ENCODE measurements at places on chromosomes 7 and 10.

- H3K27ac ChIP-seq = no peak overlapping the region
- peaks cover 6% of the 10 kb centered on the region for H3K27me3 ChIP-seq
- H3K4me3 ChIP-seq = no peak overlapping the region
- H3K4me1 ChIP-seq = no peaks in the 10 kb centered on the region
Measured at GRCh38 chr7:148144827-148145226, 445.7 kb upstream of the C7orf33 start.

DNA sequence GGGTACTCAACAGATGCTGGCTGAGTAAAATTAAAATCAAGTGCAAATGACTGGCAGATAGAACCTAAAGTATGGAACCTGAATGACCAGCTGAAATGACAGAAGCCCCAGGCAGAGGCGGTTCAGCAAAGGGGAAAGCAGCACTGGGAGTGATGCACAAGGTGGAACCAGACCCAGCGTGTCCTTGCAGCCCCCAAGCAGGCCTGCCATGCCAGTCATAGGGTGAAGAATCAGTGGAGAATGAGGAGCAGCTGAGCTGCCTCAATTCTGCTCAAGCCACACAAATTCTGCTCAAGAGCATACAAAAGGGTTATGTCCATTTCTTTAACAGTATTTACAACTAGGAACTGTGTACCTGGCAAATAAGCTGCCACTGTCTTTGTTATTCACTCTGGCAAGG is 8.7 kb downstream of the ACTR1A start:
- H3K36me3 ChIP-seq = peaks cover 1% of the 10 kb centered on the region
- no peak for DNase-seq
- peaks cover 9% of the 10 kb centered on the region for H3K4me1 ChIP-seq
- no peak overlapping the region for H3K27ac ChIP-seq

DNA sequence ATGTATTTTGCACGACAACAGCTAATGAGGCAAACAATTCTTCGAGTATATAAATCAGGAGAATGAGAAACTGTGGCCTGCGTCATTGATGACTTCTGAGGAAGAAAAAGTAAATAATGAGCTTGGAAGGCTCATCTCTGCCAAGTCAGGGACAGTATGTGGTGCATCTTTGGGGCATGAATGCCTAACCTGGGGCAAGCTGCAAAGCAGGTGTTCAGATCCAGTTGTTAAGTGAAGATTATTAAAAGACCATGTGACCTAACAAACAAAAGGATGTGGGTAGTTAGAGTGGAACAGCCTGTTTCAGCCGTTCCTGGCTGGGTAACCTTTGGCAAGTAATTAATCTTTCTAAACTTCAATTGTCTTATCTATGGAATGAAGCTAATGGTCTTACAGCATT is 93.0 kb downstream of the LYZL2 start:
- H3K27me3 ChIP-seq = no peaks in the 10 kb centered on the region
- DNase-seq = no peak

DNA sequence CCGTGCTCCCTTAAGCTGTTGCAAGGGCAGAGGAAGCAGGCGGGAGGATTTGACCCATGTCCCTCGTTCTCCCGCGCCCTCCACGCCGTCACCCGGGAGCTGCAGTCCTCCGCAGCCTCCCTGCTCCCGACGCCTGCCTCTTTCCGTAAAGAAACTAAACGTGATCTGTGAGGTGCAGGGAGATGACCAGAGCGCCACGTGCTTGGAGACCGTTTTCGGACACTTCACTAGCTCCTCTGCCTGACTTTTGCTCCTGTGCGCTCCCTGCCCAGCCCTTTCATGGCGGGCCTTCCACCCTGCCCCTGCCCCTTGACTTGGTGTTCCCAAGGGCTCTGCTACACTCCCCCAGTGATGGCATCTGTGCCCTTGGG is 171.2 kb downstream of the LSM5 start:
- H3K36me3 ChIP-seq = no peaks in the 10 kb centered on the region
- no peak for DNase-seq
- peaks cover 16% of the 10 kb centered on the region for H3K27me3 ChIP-seq
- H3K4me3 ChIP-seq = no peak overlapping the region
- H3K27ac ChIP-seq = no peak overlapping the region

DNA sequence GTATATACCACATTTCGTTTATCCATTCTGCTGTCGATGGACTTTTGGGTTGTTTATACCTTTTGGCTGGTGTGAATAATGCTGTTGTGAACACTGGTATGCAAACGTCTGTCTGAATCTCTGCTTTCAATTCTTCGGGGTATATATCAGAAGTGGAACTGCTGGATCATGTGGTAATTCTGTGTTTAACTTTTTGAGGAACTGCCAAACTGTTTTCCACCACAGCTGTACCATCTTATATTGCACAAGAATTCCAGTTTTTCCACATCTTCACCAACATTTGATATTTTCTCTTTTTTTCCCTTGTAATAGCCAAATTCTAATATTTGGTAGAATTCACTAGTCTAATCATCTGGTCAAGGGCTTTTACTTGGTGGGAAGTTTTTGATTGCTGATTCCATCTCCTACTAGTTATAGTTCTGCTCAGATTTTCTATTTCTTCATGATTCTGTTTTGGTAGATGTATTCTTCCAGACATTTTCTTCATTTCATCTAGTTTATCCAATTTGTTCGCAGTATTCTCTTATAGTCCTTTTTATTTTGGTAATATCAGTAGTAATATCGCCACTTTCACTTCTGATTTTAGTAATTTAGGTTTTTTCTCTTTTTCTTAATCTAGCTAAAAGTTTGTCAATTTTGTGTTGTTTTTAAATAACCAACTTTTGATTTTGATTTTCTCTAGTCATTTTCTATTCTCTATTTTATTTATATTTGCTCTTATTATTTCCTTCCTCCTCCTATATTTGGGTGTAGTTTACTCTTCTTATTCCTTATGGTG is 271.2 kb downstream of the ZEB1 start:
- no peak overlapping the region for H3K27ac ChIP-seq
- DNase-seq = no peak
- no peaks in the 10 kb centered on the region for H3K36me3 ChIP-seq
- H3K4me3 ChIP-seq = no peak overlapping the region
- H3K4me1 ChIP-seq = no peaks in the 10 kb centered on the region

- H3K36me3 ChIP-seq = no peaks in the 10 kb centered on the region
- H3K4me3 ChIP-seq = peak overlapping the region; percentile 96
- peaks cover 19% of the 10 kb centered on the region for H3K4me1 ChIP-seq
Measured at GRCh38 chr7:151232917-151233701, 826 bp downstream of the CHPF2 start.

DNA sequence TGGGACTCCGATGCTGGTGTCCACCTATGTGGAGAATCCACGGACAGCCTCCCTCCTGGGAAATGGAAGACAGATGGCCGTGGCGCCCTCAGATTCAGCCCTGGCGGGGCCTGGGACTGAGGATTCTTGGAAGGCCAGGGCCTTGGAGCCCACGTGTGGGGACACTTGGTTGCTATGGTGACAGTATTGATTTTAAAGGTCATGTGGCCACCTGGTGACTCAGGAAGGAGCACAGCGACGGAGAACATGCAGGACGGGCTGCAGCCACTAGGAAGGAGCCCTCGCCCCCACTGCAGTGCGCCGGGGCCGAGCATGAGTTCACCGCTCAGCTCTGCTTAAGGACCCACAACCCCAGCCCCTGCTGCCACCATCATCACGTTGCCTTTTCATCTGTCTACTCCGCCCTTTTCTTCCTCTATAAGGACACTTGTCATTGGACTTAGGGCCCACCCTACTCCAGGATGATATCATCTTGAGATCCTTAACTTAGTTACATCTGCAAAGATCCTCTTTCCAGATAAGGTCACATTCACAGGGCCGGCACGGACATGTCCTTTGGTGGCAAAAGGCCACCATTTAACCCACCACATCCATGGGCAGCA is 3.7 kb upstream of the STK32C start:
- H3K4me1 ChIP-seq = peaks cover 12% of the 10 kb centered on the region
- H3K27me3 ChIP-seq = peaks cover 34% of the 10 kb centered on the region
- no peaks in the 10 kb centered on the region for H3K36me3 ChIP-seq
- peak; percentile 48 for DNase-seq

DNA sequence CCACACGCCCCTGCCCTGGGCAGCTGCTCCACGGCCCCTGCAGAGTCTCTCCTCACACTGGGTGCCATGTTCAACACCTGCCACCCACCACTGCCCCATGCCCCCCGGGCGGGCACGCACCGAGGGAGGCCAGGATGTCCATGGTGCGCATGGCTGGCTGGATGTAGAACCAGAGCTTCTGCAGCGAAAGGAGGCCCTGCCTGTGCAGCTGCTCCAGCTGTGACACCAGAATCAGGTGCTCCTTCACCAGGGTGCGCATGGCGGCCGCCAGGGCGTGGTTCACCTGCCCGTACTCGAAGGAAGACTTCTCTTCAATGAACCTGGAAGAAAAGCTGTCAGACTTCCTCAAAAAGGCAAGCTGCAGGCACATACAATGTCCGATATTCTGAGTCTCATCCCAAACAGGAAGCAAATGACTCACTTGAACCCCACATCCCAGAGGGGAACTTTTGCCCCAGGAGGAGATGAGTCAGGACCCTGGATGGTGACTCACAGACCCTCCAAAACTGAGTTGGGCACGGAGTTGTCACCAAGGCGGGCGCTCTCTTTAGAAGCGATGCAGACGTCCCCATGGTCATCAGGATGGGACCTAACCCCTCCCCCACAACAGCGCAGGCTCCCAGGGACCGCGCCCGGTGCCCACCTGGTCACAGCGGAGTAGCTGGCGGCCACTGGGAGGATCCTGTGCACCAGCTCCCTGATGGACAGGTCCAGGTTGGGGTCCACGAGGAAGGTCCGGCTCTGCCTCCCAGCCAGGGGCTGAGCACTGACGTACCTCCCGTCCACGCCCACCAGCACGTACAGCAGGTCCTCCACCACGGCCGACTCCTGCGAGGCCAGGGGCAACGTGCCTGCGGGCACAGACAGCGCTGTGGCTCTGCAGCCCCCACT is 15.5 kb downstream of the TUBGCP2 start:
- no peak overlapping the region for H3K27ac ChIP-seq
- no peak for DNase-seq
- H3K27me3 ChIP-seq = no peaks in the 10 kb centered on the region

DNA sequence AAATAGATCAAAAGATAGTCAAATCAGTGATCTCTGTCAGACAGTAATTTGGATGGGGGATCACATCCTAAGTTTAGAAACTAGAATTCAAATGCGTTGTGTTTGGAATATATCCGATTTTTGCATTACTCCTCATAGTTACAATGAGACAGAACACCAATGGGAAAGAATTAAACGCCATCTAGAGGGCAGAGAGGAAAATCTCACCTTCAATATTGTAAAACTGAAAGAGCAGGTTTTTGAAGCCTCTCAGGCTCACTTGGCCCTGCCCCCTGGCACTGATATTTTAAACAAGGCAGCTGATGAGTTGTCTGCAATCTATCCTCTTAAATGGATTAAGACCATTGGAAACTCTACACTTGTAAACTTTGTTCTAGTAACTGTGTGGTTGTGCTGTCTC is 17.7 kb downstream of the FRG2B start:
- no peaks in the 10 kb centered on the region for H3K4me1 ChIP-seq
- no peak overlapping the region for H3K27ac ChIP-seq
- peaks cover 8% of the 10 kb centered on the region for H3K36me3 ChIP-seq

GRCh38 chr10:6840201-6840691 is 260.2 kb upstream of the PRKCQ start:
- no peak for DNase-seq
- no peaks in the 10 kb centered on the region for H3K4me1 ChIP-seq
- H3K27me3 ChIP-seq = no peaks in the 10 kb centered on the region
- H3K4me3 ChIP-seq = no peak overlapping the region
- no peak overlapping the region for H3K27ac ChIP-seq

Measured in progenitor cell of endocrine pancreas (in vitro differentiated cells).